CD8-positive, alpha-beta memory T cell (primary cell): ENCODE measurements at places on chromosomes 7 and 10.

- no peak for DNase-seq
These were observed 34.0 kb downstream of the FAM20C start for GRCh38 chr7:226281-226895.

DNA sequence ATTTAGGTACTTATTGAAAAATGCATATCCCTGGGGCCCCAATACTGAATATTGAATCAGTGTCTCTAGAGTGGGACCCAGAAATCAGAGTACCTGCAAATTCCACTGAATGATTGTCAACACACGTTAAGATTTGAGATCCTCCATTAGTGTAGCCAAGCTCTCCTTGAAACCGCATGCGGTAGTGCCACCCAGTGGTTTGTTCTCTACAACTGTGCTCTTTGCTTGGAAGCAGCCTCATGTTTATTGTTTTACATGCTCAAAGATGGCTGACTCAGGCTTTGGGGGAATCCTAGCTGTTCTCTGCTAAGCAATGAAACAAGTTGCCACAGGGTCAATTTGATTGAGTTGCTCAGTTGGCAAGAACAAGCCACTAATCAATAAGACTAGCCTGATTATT lies 340.2 kb upstream of the CELF2 start:
- DNase-seq = no peak

DNA sequence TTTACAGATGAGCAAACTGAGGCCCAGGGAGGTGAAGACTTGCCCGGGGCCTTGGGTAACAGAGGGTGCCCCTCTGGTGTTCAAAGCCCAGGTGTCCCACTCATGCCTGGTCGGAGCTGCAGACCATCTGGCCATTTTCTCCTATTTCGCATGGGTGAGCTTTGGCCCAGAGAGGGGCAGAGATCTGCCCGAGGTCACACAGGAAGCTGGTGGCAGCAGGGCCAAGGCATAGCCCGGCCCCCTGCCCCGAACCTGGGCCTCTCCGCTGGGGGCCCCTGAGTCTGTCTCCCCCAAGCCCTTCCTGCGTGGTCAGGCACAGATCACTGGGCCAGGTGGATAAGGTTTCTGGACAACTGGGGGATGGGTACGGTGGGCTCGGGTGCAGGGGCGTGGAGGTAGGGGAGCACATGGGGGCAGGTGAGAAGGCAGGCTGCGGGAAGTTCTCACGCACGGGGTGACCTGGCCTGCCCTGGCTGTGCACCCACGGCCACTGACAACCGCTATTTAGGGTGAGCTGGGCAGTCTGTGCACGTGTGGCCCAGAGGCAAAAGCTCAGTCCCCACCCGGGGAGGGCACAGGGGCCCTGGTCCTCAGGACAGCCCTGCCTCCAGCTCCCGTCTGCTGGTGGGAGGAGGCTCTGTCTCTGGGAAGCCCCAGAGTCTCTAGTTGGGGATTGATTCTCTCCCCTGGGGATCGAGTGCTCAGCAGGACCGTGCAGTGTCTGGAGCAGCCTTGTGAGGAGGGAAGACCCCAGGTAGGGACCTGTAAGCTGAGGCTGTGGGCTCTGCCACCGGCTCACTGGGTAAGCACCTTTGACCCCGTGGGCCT lies 68.6 kb downstream of the UNCX start:
- DNase-seq = no peak

DNA sequence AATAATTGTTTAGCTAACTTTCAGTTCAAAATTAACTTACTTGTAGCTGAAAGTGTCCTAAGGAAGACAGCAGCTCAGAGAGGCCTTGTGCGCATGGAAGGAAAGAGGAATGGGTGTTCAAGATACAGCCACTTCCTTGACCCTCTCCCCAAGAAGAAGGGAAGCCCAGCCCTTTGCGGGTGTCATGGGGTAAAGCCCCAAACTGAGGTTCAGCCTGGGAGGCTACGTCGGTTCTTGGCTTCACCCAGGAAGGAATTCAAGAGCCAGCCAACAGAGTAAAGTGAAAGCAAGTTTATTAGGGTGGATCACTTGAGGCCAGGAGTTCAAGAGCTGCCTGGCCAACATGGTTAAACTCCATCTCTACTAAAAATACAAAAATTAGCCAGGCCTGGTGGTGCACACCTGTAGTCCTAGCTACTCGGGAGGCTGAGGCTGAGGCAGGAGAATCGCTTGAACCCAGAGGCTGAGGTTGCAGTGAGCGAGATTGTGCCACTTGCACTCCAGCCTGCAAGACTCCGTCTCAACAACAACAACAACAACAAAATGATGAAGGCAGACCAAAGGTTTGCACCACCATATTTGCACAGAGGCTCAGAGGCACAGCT lies 15.9 kb downstream of the GPRIN2 start:
- no peak for DNase-seq

DNA sequence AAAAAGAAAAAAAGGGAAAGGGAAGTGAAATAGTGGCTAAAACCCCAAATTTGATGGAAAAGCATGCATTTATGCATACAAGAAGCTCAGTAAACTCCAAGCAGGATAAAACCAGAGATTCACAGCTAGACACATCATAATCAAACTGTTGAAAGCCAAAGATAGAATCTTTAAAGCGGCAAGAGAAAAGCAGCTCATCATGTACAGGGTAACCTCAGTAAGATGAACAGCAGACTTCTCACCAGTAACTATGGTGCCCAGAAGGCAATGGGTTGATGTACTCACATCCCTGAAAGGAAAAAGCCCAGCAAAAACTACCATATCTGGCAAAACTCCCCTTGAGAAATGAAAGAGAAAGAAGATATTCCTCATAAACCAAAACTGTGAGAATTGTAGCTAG lies 60.4 kb downstream of the TPST1 start:
- DNase-seq = no peak

DNA sequence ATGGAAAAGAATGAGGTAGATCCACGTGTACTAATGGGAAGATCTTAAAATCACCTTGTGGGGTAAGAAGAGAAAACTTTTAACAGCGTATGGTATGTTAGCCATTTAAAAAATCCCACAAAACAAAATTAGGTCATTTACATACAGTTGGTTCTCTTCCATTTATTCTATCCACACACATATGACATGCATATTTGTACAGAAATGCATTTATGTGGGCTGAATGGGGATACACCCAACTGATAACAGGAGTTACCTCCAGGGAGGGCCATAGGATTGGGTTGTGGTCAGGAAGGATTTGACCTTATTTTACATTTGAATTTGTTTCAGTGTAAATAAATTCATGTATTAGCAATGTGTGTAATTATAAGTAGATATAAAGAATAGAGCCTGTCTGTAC lies 71.5 kb downstream of the MCMBP start:
- DNase-seq = no peak

DNA sequence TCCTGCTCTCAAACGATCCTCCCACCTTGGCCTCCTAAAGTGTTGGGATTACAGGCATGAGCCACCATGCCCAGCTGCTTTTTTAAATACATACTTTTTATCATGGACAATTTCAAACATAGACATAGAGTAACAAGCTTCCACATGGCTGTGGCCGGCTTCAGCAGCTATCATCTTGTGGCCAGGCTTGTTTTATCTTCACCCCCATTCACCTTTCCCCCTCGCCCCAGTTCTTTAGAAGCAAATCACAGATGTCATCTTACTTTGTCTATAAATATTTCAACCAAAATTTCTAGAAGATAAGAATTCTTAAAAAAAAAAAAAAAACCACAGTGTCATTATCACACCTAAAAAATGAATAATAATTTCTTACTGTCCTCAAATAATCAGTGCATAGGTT lies 5.9 kb downstream of the FOXK1 start:
- no peak for DNase-seq

DNA sequence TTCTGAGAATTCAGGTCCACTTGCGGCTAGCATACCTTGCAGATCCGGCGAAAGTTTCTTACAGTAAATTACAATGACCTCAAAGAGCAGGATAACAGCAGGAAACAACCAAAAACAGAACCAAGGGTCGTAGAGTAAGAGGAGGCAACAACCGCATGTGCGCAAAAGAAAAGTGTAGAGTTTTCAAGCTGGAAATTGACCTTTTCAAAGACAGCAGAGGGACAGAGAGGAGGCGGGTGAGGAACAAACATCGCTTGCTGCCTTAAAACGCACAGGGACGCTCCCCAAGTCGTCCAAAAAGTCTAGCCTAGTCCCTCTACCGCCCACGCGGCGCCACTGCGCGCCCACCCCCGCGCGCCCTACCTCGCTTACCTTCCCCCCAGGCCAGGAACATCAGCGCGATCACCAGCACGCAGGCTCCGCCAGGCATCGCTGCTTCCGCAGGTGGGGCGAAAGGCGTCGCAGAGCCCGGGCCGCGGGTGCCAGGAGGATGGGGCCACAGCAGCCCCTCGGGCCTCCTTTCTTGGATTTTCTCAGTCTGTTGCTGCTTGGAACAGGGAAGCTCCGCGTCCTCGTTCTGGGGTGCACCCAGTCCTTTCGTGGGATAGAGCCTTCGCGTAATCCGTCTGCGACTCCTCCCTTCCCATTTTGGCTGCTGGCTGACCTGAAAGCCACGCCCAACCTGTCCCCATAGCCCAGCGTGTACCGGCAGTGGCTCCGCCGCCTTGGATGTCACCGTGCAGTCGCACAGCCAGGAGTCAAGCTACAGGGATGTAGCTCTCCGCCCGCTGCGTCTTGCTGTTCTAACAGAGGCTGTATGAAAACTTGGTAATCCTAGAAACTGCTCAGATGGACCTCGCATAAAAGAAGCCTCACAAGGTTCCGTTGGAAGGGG lies at the start of gene VWDE:
TSS of gene VWDE (minus strand) at position 579 of the 895 bp plus-strand sequence. CDS start at position 430, 149 bp downstream.
- DNase-seq = peak; percentile 70

- no peak for DNase-seq
These were observed 606.4 kb downstream of the SORCS1 start for GRCh38 chr10:106557951-106558733.

GRCh38 chr10:117933036-117933435 lies 113.7 kb downstream of the RAB11FIP2 start:
- DNase-seq = no peak

DNA sequence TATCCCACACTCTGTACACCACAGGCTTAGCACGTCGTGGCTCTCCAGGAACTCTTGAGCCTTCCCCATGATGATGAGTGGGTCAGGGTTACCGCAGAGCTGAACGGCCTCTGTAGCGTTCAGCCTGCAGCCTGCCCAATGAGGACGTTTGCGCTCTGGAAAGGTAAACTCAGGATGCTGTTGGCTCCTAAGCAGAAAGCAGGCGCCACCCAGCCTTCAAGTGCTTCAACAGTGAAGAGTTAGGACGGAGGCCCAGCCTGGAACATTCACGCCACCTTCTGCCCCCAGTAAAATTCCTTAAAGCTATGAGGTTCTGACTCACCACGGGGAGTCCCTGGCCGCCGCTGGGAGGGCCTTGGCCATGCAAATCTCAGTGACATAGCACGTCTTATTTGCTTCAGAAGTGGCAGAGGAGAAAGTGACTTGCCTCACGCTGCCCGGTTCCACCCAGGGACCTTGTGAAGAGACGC lies 161.5 kb upstream of the SH2B2 start:
- DNase-seq = no peak

GRCh38 chr7:6238309-6238925 lies 34.0 kb downstream of the CYTH3 start:
- no peak for DNase-seq

- no peak for DNase-seq
These were observed 121.0 kb upstream of the FAM171A1 start for GRCh38 chr10:15491856-15492642.

DNA sequence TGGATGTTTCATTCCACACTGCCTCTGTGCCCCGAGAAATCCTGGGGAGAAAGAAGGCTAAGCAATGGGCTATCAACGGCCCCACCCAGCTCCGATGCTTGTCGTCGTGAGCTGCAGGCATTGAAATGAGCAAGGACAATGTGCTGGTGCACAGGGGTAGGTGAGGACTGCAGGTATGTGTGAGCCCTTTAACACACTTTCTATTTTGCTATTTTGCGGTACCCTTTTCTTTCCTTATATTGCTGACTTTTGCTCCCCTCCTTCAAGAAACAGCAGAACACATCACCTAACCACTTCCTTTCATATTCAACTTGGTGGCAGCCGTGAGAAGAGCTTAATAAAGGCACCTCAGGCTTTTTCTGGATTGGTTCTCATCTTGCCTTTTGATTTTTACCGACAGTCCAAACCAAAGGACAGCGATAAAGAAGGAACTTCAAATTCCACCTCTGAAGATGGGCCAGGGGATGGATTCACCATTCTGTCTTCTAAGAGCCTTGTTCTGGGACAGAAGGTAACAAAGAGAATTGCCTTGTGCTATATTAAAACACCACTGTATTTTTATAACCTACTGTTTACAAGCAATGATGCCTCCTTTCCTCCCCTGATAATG lies 39.2 kb downstream of the AIFM2 start:
- DNase-seq = no peak

DNA sequence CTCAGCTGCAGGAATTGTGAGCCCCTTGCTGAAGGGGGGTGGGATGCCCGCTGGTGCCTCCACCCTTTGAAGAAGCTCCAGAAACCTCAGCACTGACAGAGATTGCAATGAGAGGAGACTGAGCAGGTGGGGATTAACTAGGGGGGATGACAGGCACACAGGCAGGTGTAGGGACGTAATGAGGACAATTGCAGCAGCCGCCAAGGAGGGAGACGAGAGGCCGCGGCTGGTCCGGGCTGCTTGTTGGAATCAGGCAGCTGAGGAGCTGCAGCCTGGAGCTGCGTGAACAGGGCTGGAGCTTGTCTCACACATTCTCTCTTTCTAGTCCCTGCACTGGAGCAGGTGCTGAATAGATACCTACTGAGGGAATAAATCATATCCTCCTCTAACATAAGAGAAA lies 122.0 kb upstream of the TCERG1L start:
- no peak for DNase-seq
